ENCODE measurements at places on chromosomes 1 and 21. TPM values are rescaled to one million over a fixed set of nuclear protein-coding genes. Genes with fewer than 3 reads are reported as not detected.

Gene CHD5
- total RNA-seq = 0.06 TPM

Gene PHACTR4
- 27.1 TPM for total RNA-seq

Gene OLIG2
- not detected for total RNA-seq

GRCh38 chr1:218659911-218660677 is 315.0 kb downstream of the TGFB2 start:
- H3K27me3 ChIP-seq = no peaks in the 10 kb centered on the region
- H3K27ac ChIP-seq = no peak overlapping the region
- H3K4me1 ChIP-seq = no peaks in the 10 kb centered on the region
- DNase-seq = no peak
- no peak overlapping the region for H3K4me3 ChIP-seq

DNA sequence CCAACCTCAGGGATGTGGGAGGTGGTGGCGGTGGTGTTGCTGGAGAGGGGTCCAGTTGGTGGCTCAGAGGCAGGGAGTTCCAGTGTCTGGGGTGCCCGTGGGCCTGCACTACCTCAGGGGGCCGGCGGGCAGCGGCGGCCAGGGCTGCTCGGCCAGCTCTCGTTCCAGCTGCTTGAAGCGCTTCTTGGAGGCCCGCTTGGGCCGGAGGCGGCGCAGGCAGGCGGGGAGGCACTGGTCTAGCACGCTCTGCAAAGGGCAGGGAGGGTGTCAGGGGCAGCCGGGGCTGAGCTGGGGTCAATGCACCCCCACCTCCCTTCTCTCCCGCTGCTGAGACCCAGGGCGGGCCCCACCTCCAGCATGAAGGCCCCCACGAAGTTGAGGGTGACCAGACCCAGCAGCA is 5.7 kb upstream of the MFAP2 start:
- H3K4me3 ChIP-seq = no peak overlapping the region
- no peak for DNase-seq
- no peaks in the 10 kb centered on the region for H3K27me3 ChIP-seq
- no peak overlapping the region for H3K27ac ChIP-seq

DNA sequence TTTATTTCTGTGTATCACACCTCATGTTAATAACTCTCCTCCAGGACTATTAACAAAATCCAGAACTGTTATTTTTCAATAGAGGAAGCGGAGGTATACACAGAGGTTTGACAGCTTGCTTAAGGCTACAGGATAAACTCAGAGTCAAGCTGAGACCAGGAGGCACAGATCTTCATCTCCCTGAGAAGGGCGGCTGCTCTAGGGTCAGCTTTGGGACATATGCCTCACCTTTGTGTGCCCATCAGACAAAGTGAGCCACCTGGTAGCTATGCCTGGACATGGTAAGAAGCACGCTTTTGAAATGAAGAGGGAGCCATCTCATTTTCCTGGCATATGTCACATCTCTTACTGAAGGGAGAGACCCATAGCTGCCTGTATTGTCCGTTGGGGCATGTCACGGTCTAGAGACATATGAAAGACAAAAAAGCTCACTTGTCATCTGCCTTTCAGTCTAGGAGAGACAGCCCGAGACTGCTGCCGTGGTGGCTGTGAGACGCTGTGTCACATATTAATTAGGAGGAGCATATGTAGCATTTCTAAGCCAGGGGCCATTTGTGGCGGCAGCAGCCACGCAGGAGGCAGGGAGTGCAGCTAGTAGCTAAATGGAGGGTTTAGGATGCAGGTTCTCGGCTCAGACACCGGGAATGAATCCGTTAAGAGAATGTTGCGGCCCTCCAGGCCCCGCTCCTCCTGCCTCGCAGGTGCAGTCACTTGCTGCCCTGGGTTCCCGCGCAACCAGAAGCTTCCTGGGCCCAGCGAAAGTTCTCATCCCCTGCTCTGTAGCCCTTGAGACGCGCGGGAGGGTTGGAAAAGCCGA is 161.3 kb upstream of the C1orf21 start:
- H3K27ac ChIP-seq = no peak overlapping the region
- no peak for DNase-seq
- no peaks in the 10 kb centered on the region for H3K27me3 ChIP-seq
- H3K4me3 ChIP-seq = no peak overlapping the region
- no peaks in the 10 kb centered on the region for H3K4me1 ChIP-seq

DNA sequence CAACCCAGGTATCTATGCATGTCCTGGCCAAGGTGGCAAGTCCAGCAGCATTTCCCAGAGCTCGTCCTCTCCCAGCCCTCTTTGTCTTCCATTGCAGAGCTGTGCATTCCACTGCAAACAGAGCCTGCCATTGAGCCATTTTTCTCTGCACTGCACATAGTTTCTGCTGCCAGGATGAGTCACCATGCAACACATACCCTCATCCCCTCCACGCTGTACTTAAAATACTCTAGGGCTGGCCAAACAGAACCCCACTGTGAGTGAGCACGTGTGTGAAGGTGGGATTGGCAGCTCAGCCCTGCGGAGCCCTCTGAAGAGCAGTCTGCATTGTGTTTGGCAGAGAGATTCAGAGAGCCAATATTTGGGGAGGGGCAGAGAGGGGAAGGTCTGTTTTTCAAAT is 3.9 kb upstream of the ATP1B1 start:
- no peaks in the 10 kb centered on the region for H3K36me3 ChIP-seq
- no peaks in the 10 kb centered on the region for H3K27me3 ChIP-seq
- no peak overlapping the region for H3K27ac ChIP-seq
- no peak for DNase-seq
